Neural crest cell (in vitro differentiated cells): ENCODE measurements at places on chromosomes 11 and 22. TPM values are rescaled to one million over a fixed set of nuclear protein-coding genes. Genes with fewer than 3 reads are reported as not detected.

- no peak for DNase-seq
- no peaks in the 10 kb centered on the region for H3K36me3 ChIP-seq
- H3K27me3 ChIP-seq: no peaks in the 10 kb centered on the region
- H3K4me1 ChIP-seq: no peaks in the 10 kb centered on the region
These were observed 526.1 kb downstream of the BRD1 start for GRCh38 chr22:49301398-49302149.

GRCh38 chr11:45994371-45995341 lies 72.2 kb downstream of the LARGE2 start:
- DNase-seq: no peak
- no peaks in the 10 kb centered on the region for H3K27me3 ChIP-seq
- H3K36me3 ChIP-seq: no peaks in the 10 kb centered on the region
- peaks cover 24% of the 10 kb centered on the region for H3K4me1 ChIP-seq
- H3K4me3 ChIP-seq: no peak overlapping the region

- no peaks in the 10 kb centered on the region for H3K36me3 ChIP-seq
- H3K27me3 ChIP-seq: no peaks in the 10 kb centered on the region
- H3K4me1 ChIP-seq: peaks cover 28% of the 10 kb centered on the region
- peak overlapping the region; percentile 81 for H3K4me3 ChIP-seq
These were observed 3.0 kb downstream of the BACE1 start for GRCh38 chr11:117313091-117313490.

- DNase-seq: no peak
- no peaks in the 10 kb centered on the region for H3K36me3 ChIP-seq
- H3K4me1 ChIP-seq: peaks cover 69% of the 10 kb centered on the region
- peaks cover 9% of the 10 kb centered on the region for H3K27me3 ChIP-seq
These were observed 5.3 kb downstream of the NEAT1 start for GRCh38 chr11:65427691-65428577.

- H3K27ac ChIP-seq: peak overlapping the region; percentile 95
- no peak for DNase-seq
- H3K4me1 ChIP-seq: peaks cover 33% of the 10 kb centered on the region
- H3K27me3 ChIP-seq: no peaks in the 10 kb centered on the region
These were observed 551 bp downstream of the AGBL2 start for GRCh38 chr11:47714554-47715081.

DNA sequence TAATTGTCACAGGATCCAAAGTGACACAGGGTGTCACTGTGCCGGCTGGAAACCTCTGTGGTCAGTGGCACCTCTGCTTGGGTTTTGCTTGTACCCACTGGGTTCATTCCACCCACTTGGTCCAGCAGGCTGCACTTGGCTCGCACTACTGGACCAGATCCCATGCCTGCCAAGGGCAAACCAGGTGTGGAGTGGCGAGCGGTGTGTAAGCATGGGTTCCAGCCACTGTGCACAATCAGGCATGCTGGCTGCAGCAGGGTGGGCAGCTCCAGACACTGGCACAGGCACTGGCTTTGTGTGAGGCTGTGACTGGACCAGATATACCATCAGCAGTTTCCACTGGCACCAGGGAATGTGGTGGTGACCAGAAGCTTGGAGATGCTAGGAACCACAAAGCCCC lies 261.4 kb downstream of the KCNA4 start:
- H3K27ac ChIP-seq: no peak overlapping the region
- no peak for DNase-seq

GRCh38 chr11:19244621-19245020 lies 3.9 kb upstream of the E2F8 start:
- peaks cover 61% of the 10 kb centered on the region for H3K27me3 ChIP-seq
- H3K4me1 ChIP-seq: peaks cover 19% of the 10 kb centered on the region
- peak overlapping the region; percentile 29 for H3K4me3 ChIP-seq
- H3K36me3 ChIP-seq: peaks cover 10% of the 10 kb centered on the region

BTG4 gene
- not detected in 2 replicates for total RNA-seq

DDB1 gene
- total RNA-seq: 315 and 329 TPM in 2 replicates

LDLRAD3 gene
- total RNA-seq: 30.1 and 33.8 TPM in 2 replicates

LRRC56 gene
- 2.1 and 2.4 TPM in 2 replicates for total RNA-seq

OR52A1 gene
- total RNA-seq: not detected in 2 replicates
